Colonic mucosa (tissue), 4 donors: ENCODE measurements at places on chromosomes 5 and 9. TPM values are rescaled to one million over a fixed set of nuclear protein-coding genes. Genes with fewer than 3 reads are reported as not detected.

Gene MARCHF3
- 32.5 TPM for total RNA-seq

GRCh38 chr9:131114084-131114535 is 11.3 kb upstream of the NUP214 start:
- DNase-seq = no peak

DNA sequence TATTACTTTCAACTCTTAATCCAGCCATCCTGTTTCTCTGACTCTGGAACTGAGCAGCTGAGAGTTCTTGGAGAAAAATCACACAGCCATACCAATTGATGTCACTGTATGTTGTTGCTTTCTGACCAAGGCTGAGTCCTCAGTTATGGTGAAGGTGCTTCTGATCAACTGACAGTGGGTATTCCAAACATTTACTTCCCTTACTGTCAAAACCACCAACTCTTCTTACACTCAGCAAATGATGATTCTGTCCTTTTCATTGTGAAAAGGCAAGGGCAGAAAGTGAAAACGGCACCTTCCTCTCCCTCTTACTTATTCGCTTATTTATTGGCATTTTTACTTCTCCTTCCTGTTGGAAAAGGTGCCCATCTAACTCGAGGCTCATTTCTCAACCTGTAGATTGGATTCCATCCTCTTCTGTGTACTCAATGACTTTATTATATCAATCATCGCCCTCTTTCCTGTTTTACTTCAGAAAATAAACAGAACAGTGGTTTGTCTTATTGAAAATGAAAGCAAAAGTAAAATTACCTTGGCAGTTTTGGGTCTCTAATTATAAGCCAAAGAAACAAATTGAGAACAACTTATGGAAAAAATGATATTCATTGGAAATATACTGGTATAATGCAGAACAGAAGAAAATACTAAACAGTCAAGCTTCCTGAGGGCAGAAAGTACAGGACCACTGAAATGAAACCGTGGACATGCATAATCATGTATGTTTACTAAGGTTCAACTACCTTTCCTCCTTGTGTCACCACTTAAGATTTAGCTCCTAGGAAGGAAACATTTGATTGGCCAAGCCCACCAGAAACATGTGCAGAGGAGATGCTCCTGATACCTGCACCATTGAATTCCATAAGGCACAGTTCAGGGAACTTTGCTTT is 104.5 kb upstream of the CHD1 start:
- no peak for DNase-seq

DNA sequence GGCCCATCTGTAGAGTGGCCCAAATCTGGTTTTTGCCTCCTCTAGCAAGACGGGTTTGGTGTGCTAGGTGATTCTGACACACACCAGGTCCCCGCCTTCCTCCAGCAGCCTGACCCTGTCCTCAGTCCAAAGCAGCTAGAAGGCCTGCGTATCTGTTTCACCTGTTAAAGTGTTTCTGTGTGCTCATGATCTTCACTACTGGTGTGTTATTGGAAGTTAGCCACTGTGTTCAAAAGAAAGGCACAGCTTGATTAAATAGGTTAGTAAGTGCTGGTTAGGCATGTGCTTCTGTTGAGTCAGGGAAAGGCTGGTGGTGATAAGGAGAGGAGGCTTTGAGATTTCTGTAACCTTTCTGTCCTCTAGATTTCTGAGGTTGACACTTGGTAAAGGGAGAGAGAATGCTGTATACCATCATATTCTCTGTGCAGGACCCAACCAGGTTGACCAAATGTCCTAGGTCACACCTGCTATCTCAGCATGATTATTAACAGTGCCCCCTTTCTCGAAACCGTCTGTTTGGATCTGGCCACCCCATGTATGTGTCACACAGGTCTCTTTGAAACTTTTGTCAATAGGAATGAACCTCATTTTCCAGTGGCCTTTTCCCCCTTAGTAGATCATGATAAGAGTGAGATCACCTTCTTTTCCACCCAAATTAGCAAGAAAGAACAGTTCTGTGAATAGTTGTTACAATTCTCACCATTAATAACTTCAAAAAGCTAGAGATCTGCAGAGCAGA is 58.8 kb downstream of the ARHGAP26 start:
- no peak for DNase-seq

Gene PCA3
- not detected for total RNA-seq

Gene REEP2
- 0.42 TPM for total RNA-seq

Gene DOCK8
- total RNA-seq = 7.1 TPM
